ENCODE measurements at places on chromosomes 2 and 18. TPM values are rescaled to one million over a fixed set of nuclear protein-coding genes. Genes with fewer than 3 reads are reported as not detected.

DNA sequence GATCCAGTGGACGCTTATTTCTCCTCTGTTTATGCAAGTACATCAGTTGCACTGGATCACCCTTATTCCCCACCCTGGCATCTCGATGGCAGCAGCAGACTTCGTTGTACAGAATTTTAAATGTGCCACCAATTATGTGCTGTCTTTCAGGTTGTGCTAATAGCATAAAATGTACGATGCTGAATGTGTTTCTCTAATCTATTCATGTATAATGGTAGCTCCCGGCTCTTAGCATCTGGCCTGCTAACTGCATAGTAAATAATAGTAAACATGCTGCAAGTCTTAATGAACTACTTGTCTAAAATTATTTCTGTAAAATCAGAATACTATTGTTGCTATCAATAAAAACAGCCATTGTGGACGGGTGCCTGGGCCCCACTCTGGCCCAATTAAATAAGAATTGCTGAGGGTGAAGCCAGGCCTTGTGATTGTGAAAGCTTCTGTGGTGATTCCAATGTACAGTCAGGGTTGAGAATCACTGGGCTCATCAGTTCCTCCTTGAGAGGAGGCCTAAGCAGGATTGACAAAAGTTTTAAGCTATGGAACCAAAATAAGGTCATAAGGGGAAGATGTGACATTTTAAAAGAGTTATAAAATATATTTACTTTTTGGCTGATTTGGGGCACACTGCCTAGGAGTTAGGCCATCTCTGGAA lies 14.4 kb upstream of the MYO3B start:
- no peaks in the 10 kb centered on the region for H3K36me3 ChIP-seq
- H3K4me3 ChIP-seq: no peak overlapping the region
- H3K27me3 ChIP-seq: peaks cover 17% of the 10 kb centered on the region
- H3K4me1 ChIP-seq: peaks cover 4% of the 10 kb centered on the region
- DNase-seq: no peak

DNA sequence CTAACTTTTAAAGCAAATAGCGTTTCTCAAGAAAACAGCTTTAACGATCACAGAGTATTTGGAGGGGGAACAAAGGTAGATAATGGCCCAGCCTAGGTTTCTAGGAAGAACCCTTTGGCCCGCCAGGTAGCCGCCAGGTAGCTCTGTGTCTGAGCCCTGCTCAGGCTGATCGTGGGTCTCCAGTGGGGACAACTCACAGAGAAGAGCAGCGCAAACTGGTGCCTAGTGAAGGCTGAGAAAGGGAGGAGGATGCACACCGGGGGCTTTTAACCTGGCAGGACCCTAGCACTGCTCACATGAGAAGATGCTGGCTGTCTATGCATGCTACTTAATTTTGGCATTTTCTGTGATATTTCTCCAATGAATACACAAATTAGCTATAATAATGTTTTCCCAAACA lies 5.8 kb downstream of the NGEF start:
- no peak for DNase-seq
- no peak overlapping the region for H3K4me3 ChIP-seq
- H3K36me3 ChIP-seq: no peaks in the 10 kb centered on the region
- H3K27ac ChIP-seq: no peak overlapping the region
- peaks cover under 1% of the 10 kb centered on the region for H3K4me1 ChIP-seq
- H3K27me3 ChIP-seq: no peaks in the 10 kb centered on the region

CNDP1 gene
- not detected for total RNA-seq

GRCh38 chr2:46802665-46803546 lies 112.7 kb downstream of the MCFD2 start:
- no peak for DNase-seq
- H3K4me3 ChIP-seq: no peak overlapping the region
- H3K4me1 ChIP-seq: no peaks in the 10 kb centered on the region
- no peaks in the 10 kb centered on the region for H3K36me3 ChIP-seq
- H3K27me3 ChIP-seq: no peaks in the 10 kb centered on the region

DNA sequence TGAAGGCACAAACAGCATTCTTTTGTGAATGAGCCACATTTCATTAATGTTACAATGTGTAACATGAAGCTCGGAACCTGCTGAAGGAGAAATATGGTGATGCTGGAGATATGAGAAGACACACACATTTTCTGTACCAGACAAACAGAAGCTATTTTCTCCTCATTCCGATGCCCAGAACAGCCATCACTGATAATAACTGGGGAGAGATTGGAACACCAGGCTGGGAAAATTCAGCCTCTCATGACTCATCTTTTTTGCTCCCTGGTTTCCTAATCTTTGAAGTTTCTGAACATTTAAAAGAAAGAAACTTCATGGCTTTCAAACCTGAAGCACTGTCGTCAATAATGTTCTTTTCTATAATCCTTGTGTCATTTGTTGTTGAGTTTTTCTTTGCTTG lies 110.9 kb downstream of the LYPD6 start:
- H3K27me3 ChIP-seq: peaks cover 4% of the 10 kb centered on the region
- DNase-seq: no peak
- no peak overlapping the region for H3K27ac ChIP-seq
- no peaks in the 10 kb centered on the region for H3K4me1 ChIP-seq
- H3K36me3 ChIP-seq: no peaks in the 10 kb centered on the region

SERPINB7 gene
- total RNA-seq: not detected
